ENCODE measurements at places on chromosomes 5 and 9.

- DNase-seq = no peak
Observed at GRCh38 chr5:56145511-56145910, 87.6 kb downstream of the ANKRD55 start.

DNA sequence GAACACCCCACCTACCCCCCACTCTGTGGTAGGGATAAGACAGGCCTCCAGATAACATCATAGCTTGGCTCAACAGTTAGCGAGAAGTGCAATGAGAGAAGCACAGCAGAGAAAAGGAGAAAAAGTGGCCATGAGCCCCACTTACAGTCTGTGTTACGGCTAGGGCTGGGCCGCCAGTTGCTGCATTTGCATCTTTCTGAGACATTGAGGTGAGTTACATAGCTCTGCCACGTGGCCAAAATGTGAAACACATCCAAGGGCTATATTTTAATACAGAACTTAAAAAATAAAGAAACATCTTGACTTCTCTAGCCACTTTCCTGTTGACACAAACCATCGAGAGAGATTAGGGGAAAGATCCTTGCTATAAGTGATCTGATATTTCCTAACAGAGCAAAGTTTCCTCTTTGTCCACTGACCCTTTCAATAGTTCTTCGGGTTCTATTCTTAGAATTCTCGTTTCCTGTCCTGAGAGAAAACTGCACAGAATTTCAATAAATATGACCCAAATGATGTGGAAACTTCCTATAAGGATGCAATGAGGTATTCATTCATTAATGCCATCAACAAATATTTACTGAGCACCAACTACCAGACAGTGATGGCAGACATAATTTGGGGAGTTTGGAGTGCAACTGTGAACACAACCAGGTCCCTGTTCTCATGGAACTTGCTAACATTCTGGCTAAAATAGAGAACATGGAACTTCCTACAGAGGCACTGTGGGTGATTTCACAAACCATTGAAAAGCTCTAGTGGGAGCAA, 3.2 kb upstream of the TLE4 start:
- DNase-seq = no peak

- peak; percentile 47 for DNase-seq
Observed at GRCh38 chr9:125189011-125189360, 617 bp downstream of the PPP6C start.

GRCh38 chr5:35860686-35861085, 4.0 kb downstream of the IL7R start:
- DNase-seq = no peak

DNA sequence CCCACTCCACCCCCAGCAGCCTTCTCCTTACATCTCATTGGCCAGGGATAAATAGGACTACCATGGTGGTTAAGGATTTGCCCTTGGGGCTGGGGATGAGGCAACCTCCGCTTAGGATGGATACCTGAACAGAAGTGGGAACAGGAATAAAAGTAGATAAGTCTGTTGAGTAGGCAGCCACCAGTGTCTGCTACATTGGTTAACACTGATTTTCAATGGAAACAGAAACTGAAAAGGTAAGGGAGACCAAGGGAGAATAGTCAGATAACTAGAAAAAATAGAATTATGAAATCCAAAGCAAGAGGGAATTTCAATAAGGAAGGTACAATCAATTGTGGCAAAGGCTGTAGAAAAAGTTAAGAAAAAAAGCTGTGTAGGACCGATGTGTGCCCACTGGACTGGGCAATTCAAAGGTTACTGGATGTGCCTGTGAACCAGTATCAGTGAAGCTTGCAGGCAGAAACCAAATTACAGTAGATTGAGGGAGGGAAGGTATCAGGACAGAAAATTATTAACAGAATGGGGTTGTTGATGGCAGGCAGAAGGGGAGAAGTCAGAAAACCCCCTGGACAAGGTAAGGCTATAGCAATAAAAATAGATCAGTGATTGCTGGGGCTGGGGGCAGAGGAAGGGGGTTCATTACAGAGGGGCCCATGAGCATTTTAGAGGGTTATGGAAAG, 48.7 kb downstream of the DNAJC21 start:
- DNase-seq = no peak

DNA sequence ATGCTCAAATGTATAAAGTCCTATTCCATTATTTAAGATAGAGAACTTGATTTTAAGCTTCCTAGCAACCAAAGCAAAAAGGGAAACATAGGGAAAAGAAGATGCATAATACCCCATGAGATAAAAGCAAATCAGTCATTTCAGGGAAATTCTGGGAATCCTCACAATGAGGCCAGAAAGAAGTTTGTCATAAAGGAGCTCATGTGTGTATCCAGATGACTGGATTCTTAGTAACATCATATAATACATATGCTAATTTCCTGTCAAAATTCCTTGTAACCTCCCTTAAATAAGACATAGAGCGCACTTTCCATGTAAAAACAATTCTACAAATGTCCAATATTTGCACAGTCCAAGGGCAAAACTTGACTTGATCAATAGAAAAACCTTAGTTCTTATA, 411.0 kb upstream of the WWC1 start:
- DNase-seq = no peak

DNA sequence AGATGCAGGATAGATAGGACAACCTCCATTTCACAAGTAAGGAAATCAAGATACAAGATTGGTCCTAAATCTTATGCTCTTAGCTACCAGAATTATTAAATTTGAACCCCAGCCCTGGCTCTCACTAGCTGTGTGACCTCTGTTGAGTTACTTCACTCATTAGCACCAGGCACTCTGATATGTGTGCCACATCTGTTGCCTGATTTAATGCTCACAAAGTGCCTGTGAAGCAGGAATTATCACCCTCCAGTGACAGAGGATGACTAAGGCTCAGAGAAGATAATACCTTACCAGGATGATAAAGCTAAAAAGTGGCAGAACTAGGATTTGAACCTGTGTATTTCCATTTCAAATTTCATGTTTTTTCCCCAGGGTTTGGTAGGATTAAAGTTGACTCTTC, 110.0 kb downstream of the PLPPR1 start:
- DNase-seq = no peak

DNA sequence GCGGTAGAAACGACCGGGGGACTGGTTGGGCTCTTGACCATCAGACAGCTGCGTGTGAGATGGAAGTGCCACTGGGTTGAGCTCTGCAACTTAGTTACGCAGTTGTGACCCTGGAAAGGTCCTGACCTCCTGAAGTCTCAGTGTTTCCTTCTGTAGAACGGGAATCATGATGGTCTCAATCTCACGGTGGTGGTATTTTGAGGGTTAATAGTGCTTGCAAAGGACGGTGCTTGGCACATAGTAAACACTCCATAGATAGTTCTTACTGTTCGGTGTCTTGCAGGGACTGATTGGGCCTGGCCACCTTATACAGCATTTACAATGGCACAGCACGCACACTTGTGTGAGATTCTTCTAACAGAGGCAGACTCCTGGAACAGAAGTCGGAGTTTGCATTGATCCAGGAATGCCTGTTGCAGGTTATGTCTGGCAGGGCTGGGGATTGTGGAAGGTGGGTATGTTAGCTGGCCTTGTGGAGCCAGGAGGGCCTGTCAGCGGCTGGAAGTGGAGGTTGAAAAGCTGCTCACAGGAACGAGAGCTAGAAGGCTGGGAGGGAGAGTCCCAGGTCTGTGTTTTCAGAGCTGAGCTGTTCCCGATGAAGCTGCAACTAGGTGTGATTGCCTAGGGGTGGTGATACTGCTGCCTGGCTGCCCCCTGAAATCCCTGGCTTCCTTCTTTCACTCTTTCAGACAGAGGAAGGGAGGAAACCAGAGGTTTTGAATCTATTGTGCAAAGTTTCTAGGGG, 962 bp upstream of the TXN start:
- DNase-seq = peak; percentile 71

GRCh38 chr5:97998941-97999340, 774.5 kb upstream of the RGMB start:
- no peak for DNase-seq

DNA sequence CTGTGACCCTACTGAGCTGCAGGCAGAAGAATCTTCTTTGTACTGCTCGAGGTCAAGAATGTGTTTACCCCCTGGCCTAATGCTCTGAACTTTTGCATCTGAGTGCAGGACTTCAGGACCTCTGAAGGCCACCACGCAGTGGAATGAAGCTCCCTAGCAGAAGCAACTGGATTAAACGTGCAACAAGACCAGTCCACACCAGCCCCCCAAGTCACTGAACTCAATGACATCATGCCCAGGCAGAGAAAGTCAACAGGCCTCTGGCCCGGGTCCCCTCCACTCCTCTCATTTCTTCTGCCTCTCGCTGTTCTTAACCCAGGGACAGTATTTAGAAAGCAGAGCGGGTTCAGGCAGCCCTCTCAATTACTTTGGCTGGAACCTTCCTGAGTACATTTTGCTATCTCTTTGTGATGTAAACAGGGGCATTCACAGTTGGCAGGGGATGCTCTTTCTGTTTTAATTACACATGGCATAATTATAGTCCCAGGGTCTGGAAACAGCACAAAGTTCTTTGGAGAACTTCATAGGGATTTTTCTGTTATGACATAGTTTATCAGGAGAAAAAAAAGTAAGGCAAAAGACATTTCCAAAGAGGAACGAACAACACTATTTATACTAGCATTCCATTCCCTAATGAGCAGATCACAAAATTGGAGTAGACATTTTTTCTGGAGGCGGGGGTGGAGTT, 108.2 kb upstream of the SPATA31D4 start:
- DNase-seq = no peak

DNA sequence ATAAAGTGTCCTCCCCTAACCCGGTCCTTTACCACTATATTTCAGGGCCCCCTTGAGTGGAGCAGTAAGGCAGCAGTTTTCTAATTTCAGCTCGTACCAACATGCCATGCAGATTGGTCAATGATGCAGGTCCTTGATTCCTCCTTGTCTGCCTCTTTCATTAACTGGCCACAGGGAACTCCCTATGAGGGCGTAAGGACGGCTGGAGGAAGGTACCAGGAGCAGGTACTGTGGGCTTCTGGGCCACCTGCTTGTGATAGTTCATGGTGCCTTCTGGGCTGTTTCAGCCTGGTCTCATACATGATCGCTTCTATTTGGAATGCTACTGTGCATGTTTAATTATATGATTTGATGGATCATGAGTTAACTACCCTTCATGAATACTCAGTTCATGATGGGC, 9.4 kb upstream of the ZFR start:
- no peak for DNase-seq

- DNase-seq = no peak
Observed at GRCh38 chr9:97563458-97564135, 62.1 kb downstream of the TMOD1 start.

DNA sequence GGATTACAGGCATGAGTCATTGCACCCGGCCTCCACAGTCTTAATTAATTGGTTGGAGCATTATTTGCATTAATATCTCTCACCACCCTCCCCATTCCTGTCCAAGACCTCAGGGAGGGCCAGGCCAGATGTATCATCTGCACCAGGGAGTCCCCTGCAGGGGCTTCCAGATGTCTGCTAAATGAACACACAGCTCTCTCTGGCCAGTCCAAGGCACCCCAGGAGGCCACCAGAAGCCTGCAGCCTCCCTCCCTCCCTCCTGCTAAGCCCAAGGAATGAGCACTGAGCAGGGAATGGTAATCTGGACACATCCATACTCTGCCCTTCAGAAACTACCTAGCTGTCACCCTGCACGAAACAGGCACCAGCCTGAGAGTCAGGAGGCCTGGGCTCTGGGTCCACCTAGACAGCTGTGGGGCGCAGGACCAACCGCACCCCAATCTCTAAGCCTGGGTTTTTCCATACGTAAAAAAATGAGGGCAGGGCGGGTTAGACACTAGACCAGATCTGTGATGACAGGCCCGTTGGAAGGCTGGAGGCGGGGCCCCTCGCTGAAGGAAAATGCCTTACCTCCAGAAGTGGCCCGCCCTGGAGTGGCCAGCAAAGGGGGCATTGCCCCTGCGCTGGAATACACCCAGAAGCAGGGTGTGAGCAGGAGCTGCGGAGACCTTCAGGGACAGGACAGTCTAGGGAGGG, 8.3 kb downstream of the CIZ1 start:
- DNase-seq = no peak

- no peak for DNase-seq
Observed at GRCh38 chr5:1687301-1687970, 112.2 kb downstream of the MRPL36 start.

DNA sequence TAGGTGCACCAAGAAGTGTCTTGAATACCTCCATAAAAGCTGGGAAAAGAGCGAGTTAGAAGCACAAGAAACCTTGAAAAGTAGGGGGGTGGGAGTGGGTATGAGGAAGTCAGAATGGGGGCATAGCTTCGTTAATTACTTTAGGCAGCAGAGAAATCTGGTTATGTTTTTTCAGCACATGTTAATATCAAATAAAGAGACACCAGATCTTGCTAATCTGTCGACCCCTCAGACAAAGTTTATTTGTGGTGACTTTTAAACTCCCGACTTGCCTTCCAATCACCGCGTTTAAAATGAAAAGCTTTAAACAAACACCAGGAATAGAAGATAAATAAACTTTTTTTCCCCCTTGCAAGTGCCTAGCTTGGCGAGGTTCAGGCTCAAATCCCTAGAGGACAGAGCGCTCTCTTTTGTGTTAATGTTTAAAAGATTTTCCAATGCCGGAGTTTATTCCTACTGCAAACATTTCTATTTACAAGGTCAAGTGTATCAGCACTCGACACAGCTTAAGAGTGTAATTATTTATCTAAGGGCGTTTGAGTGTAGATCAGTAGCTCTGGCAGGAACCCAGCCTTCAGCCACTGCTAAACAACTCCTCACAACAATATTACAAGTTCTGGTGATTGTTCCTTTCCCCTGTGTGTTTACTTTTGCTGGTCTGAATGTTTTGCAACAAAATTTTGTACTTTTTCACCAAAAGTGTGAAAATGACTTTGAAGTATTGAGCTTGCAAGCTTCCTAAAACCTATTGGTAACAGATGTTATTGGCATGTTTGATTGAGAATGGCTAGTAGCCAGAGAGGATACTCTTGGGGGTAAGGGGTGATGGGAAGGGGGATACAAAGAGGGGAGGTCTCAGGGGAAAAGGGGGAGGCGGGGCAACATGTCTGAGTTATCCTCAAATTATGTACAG, 3.8 kb downstream of the GAS1 start:
- no peak for DNase-seq

DNA sequence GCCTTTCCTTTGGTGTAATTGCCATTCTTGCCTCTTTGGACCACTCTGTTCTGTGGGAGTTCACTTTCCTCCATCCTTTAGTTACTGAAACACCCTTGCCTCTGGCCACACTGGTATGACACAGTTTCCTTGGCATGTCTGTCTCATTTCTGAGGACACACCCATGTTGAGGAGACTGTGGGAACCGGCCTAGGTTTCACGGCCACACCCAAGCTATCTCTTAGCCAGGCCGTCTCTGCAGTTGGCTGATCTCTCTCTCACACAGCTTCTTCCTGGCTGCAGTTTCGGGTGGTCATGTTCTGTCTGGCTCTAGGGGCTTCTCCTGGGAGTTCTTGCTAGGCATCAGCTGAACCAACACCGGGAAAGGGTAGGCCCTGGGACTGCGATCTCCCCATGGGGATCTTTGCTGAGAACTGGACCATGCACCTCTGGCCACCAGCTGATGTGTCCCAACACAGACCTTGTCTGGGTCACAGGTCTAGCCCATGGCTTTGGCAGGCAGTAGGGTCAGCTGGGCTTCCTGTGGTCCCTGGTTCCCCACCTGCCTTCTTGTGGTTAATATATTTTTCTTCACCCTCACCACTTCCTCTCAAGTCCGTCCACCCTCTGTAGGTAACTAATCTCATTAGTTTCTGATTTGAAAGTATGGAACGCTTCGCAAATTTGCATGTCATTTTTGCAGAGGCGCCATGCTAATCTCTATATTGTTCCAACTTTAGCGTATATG, 24.9 kb downstream of the ARHGEF37 start:
- no peak for DNase-seq

Measured in activated naive CD4-positive, alpha-beta T cell treated with anti-CD3 and anti-CD28 coated beads for 36 hours (primary cell).